ENCODE measurements at places on chromosomes 6 and 20. TPM values are rescaled to one million over a fixed set of nuclear protein-coding genes. Genes with fewer than 3 reads are reported as not detected.

GRCh38 chr6:158645064-158646022 lies 800 bp upstream of the DYNLT1 start:
- peaks cover 56% of the 10 kb centered on the region for H3K4me1 ChIP-seq
- no peak for DNase-seq
- H3K27me3 ChIP-seq: no peaks in the 10 kb centered on the region
- peaks cover 8% of the 10 kb centered on the region for H3K36me3 ChIP-seq
- peak overlapping the region; percentile 99 for H3K27ac ChIP-seq

DNA sequence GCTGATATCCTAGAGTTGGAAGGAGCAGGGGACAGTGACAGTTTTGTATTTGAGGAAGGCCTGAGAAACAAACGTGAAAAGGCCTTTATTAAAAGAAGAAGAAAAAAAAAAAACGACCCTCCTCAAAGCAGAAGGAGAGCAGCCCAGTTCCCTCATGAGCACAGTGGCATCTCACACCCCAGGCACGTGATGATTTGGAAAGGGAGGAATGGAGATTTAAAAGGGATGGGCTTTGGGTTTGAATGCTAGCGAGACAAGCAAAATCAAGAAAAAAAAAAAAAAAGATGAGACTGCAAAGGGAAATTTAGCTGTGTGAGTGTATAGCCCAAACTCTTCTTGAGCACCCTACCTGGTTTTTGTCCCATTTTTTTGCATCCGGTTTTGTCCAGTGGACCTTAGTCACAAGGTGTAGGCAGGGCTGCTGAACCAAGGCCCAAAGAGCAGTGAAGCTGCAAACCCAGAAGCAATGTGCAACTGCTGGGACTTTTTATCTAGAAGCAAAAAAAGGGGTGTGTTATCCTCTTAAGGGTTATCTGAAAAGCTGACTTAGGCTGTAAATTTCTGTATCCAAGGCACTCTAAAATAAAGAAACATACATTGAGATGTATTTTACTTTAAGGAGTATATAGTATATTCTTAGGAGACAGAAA lies 54.5 kb upstream of the RREB1 start:
- H3K4me3 ChIP-seq: peak overlapping the region; percentile 81
- no peak for DNase-seq
- H3K4me1 ChIP-seq: peaks cover 7% of the 10 kb centered on the region

- no peak for DNase-seq
- H3K27ac ChIP-seq: no peak overlapping the region
- peaks cover 11% of the 10 kb centered on the region for H3K4me1 ChIP-seq
- peaks cover 9% of the 10 kb centered on the region for H3K36me3 ChIP-seq
- no peak overlapping the region for H3K4me3 ChIP-seq
Observed at GRCh38 chr6:1394514-1395463, 5.4 kb downstream of the FOXF2 start.

- no peaks in the 10 kb centered on the region for H3K36me3 ChIP-seq
- H3K4me3 ChIP-seq: no peak overlapping the region
- DNase-seq: no peak
- no peaks in the 10 kb centered on the region for H3K27me3 ChIP-seq
- H3K4me1 ChIP-seq: peaks cover 14% of the 10 kb centered on the region
Observed at GRCh38 chr20:19975436-19975799, 41.7 kb upstream of the NAA20 start.

- H3K27ac ChIP-seq: no peak overlapping the region
- no peak overlapping the region for H3K4me3 ChIP-seq
- peaks cover 10% of the 10 kb centered on the region for H3K36me3 ChIP-seq
- DNase-seq: no peak
- peaks cover 9% of the 10 kb centered on the region for H3K4me1 ChIP-seq
Observed at GRCh38 chr6:139625081-139625939, 250.9 kb upstream of the CITED2 start.

GRCh38 chr20:3933218-3933617 lies 44.0 kb downstream of the PANK2 start:
- no peaks in the 10 kb centered on the region for H3K27me3 ChIP-seq
- H3K4me3 ChIP-seq: peak overlapping the region; percentile 84
- H3K4me1 ChIP-seq: peaks cover 11% of the 10 kb centered on the region
- H3K27ac ChIP-seq: peak overlapping the region; percentile 97

DNA sequence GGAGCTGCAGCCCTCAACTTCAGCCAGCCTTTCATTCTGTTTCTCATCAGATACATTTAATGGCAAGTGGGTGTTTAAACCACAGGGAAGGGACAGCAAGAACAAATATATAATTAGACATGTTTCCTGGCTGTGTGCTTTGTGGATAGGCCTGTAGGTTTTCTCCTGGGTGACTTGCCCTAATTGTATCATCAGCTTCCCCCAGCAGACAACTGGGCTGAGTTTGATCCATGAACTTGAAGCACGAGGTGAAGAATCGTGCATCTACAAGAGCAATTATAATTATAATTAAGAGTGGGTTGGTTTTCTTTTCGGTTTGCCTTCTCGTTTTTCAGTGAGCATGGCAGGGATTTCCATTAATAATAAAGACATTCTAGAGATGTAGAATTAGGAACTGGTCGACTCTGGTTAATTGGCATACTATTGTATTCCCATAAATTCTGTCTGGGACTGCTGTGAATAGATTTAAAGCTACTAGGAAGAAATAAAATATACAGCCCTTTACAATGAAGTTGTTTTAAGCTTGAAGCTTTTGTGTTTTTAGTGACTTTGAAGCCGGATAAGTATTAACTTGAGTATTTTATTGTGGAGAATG lies 1052.2 kb downstream of the KIF16B start:
- no peak overlapping the region for H3K4me3 ChIP-seq
- no peak for DNase-seq
- H3K27me3 ChIP-seq: no peaks in the 10 kb centered on the region

DNA sequence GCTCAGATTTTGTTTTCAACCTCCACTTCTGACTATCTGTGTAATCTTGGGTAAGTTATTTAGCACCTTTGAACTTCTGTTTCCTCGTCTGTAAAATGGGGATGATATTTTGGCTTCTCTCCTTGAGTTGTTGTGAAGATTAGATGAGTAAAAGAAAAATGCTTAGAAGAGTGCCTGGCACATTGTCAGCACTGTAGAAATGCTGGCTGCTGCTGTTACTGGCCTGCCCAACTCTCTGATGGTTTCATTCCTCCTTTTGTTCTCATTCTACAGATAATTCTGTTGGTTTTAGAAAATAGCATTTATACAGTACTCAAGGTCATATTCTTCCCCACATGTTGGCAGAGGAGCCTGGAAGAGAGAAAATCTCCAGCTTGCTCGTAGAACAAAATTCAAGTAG lies 547.2 kb upstream of the JAG1 start:
- H3K27me3 ChIP-seq: no peaks in the 10 kb centered on the region
- no peak overlapping the region for H3K27ac ChIP-seq
- DNase-seq: no peak
- no peaks in the 10 kb centered on the region for H3K36me3 ChIP-seq

DNA sequence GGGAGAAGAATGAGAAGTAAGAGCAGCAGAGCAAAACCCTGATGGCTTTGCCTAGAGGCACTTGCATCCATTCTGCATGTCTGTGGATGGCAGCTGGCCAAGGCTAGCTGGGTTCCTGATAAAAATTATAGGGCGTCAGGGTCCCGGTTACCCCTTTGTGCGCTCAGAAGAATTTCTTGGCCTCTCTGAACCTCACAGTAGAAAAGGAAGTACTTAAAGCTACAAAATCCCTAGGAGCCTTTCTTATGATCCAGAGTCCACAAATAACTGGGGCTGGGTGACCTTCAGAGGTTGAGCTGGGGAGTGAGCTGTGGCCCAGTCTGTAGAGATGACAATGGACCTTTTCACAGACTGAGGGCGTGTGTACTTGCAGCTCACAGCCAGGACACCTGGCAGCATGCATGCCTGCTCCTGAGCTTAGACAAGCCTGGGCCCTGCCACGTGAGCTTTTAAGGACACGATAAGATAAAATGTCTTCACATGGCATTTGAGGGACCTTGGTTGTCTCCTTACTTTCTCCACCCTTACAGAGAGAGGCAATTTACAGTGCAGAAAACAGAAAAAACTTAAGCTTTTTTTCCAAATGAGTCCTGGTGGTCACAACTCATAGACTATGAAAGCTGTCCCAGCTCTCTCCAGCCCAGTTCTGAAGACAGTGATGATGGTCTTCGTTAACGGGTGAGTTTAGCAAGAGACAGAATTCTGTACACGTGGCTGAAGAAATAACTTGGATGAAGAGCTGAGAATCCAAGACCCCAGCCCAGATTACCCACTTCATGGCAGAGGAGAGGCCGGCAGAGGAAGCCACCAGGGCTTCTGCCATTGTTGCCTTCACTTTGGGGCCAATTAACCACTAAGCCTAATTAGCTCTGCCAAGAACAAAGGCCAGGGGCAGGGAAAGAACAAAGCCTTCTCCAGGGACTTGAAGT lies 50.3 kb downstream of the FOXA2 start:
- no peaks in the 10 kb centered on the region for H3K27me3 ChIP-seq
- no peaks in the 10 kb centered on the region for H3K36me3 ChIP-seq
- no peak overlapping the region for H3K27ac ChIP-seq
- DNase-seq: no peak

GRCh38 chr20:59145247-59145923 lies 18.2 kb upstream of the ZNF831 start:
- no peak for DNase-seq

DNA sequence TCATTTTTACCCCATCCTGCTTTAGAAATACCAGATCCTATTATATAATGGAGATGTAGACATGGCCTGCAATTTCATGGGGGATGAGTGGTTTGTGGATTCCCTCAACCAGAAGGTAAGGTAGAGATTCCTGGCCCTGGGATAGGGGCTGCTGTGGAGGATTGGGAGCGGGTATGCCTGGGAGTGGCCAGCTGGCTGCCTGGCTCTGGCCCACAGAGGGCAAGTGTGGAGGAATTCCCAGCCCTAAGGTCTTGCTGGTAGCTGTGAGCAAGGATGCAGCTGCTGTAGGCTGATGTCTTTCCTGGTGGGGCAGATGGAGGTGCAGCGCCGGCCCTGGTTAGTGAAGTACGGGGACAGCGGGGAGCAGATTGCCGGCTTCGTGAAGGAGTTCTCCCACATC lies 6.6 kb downstream of the CTSA start:
- H3K4me3 ChIP-seq: no peak overlapping the region
- H3K27ac ChIP-seq: no peak overlapping the region
- H3K27me3 ChIP-seq: no peaks in the 10 kb centered on the region
- no peak for DNase-seq
- peaks cover 10% of the 10 kb centered on the region for H3K4me1 ChIP-seq
- H3K36me3 ChIP-seq: no peaks in the 10 kb centered on the region

DNA sequence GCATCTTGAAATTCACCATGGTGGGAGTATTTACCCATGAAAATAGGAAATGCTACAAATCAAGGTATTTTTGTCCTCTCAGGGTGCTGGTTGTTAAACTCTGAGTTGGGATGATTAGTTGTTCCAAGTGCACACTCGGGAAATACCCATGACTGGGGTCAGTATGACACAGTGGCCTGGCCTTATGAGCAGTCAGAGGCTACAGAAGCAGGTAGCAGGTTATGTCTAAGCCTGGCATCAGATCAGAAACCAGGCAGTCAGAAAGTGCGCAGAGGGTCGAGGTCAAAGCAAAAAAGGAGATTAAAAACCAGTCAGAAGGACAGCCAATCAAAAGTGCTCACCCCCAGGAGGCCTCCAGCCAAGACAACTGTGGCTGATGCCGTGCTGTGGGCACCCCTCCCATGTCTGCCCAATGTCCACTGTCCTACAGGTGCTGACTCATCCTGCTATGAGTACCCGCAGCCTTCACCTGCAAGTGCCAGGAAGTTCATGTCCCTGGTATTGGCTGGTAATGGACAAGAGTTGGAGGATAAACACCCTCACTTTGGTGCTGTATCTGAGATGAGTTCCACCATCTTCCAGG lies 117.4 kb upstream of the SLC24A3 start:
- H3K27ac ChIP-seq: no peak overlapping the region
- no peaks in the 10 kb centered on the region for H3K27me3 ChIP-seq
- no peak for DNase-seq
- H3K36me3 ChIP-seq: no peaks in the 10 kb centered on the region
- H3K4me1 ChIP-seq: no peaks in the 10 kb centered on the region

Gene RIN2
- total RNA-seq: 1.0 TPM

Gene BMP5
- not detected for total RNA-seq

Gene FILIP1
- total RNA-seq: 0.07 TPM

Gene PPP1R16B
- 45.6 TPM for total RNA-seq

Gene VWA7
- total RNA-seq: 2.9 TPM

Gene RAET1L
- not detected for total RNA-seq

Gene TMEM244
- total RNA-seq: 1.2 TPM

Gene SYCP2L
- total RNA-seq: not detected

Gene SNAP25
- not detected for total RNA-seq

Gene LAMP5
- total RNA-seq: 1.0 TPM

Gene TBX18
- not detected for total RNA-seq

Measured in T-helper 17 cell (primary cell).